ENCODE measurements at places on chromosomes 5 and 9.

GRCh38 chr5:136104306-136104965 is 28.2 kb upstream of the SMAD5 start:
- no peak for DNase-seq

GRCh38 chr5:99929806-99930135 is 605.4 kb upstream of the FAM174A start:
- no peak for DNase-seq

- DNase-seq: no peak
These were observed 74.7 kb downstream of the PPARGC1B start for GRCh38 chr5:149804478-149805450.

DNA sequence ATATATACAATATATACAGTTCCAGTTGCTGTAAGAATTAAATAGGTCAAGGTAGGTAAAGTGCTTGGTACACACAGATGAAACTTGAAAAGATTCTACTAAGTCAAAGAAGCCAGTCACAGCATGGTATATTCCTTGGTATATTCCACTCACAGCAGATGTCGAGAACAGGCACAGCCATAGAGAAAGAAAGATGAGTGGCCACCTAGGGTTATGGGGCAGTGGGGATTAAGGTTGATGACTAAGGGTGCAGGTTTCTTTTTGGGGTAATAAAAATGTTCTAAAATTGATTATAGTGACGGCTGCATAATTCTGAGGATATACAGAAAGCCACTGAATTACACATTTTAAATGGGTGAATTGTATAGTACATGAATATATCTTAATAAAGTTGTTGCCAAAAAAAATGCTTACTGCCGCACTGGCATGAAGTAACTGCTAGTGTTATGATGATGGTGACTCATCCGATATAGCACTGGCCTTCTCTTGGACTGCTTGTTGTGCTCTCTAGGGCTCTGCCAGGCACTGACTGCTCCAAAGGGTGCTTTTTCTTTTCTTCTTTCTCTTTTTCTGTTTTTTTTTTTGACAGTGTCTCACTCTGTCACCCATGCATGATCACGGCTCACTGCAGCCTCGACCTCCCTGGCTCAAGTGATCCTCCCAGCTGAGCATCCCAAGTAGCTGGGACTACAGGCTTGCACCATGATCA is 23.5 kb downstream of the TBC1D2 start:
- no peak for DNase-seq

DNA sequence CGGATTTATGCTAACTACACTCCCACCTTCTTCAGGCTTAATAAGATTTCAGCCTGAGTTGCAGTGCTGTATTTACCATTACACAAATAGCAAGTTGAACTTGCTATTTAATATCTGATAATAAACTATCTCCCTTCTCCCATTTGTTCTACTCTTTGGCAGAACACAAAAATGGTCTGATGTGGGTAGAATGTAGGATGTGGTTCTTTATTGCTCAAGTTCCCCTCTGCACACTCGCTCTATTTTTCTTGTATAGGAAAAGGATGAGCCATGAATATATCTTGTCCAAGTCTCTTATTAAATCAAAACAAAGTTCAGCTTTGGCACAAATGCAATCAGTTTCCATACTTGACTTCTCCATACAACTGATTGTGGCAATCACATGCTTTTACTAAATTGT is 37.2 kb upstream of the KIF2A start:
- DNase-seq: no peak

DNA sequence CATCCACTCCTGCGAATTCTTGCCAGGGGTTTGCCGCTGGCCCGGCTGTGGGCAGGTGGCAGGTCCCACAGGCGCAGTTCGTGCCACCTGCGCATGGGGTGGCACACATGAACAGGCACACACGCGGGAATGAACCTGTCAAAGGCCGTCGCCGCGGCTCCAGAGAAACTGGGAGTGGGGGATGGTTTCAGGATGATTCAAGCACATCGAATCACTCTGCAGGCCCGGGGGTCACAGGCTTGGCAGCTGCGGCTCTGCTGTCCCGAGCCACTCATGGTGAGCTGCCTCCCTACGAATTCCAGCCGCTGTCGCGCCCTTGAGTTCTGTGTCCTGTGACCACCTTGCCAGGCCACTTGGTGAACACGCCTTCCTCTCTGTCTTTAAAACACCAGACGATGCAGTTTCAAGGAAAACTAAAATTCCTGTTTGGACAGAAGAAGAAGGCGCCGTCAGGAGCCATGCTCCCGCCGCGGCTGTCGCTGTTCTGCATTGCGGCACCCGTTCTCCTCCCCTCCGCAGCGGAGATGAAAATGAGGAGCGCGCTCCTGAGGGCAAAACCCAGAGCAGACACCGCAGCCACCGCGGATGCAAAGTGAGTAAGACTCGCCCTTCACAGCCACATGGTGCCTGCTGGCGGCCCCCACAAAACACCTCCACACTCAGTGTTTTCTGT is 15.4 kb upstream of the EXOC3 start:
- no peak for DNase-seq

All from head of caudate nucleus (tissue), 42 donors.